Endothelial cell (in vitro differentiated cells): ENCODE measurements at places on chromosomes 4 and X.

DNA sequence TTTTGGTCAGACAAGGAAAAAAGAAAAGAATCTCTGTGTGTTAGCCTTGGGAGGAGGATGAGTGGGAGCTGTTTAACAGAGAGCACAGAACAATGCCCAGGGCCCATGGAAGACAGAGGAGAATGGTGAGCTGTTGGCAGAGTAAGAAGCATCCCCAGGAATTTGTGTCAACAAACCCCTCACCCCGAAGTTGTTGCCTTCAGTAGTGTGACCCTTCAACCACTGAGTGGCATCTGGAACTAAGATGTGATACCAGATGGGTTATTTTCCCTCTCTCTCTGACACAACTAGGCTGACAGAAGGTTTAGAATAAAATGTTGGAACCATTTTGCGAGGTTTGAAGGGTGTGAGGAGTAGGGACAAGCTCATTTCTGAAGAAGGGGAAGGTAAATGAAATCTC is 25.1 kb downstream of the IGSF1 start:
- no peak for DNase-seq

GRCh38 chr4:92646826-92647225 is 343.1 kb downstream of the GRID2 start:
- DNase-seq = no peak

GRCh38 chr4:152500800-152501434 is 35.0 kb downstream of the FBXW7 start:
- DNase-seq = peak; percentile 68

DNA sequence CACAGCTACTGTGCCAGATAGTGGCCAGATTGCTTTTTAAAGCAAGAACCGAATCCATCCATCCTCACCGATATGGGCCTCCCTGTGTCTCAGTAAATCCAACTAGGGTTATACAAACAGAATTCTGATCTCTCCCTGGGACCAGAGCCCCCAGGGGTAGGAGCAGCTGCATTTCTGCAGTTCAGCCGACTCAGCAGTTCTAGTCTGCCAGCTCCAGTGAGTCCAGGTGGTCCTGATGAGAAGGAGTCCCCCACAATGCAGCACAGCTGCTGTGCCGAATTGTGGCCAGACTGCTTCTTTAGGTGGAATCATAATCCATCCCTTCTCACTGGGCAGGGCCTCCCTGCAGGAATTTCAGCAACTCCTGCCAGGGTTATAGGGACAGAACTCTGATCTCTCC is 532.9 kb downstream of the ACTRT1 start:
- no peak for DNase-seq

DNA sequence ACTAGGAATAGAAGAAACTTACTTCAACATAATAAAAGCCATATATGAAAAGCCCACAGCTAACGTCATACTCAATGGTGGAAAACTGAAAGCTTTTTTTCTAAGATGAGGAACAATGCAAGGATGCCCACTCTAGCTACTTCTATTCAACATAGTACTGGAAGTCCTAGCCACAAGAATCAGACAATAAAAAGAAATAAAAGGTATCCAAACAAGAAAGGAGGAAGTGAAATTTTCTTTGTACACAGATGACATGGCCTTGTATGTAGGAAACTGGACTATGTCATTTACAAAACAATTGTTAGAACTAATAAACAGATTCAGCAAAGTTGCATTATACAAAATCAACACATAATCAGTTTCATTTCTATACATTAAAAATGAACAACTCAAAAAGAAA is 25.5 kb upstream of the NXT2 start:
- no peak for DNase-seq

GRCh38 chr4:181971973-181972372 is 271.2 kb upstream of the TENM3 start:
- no peak for DNase-seq

- DNase-seq = peak; percentile 72
Observed at GRCh38 chrX:119887721-119888425, 7.8 kb upstream of the AKAP14 start.

DNA sequence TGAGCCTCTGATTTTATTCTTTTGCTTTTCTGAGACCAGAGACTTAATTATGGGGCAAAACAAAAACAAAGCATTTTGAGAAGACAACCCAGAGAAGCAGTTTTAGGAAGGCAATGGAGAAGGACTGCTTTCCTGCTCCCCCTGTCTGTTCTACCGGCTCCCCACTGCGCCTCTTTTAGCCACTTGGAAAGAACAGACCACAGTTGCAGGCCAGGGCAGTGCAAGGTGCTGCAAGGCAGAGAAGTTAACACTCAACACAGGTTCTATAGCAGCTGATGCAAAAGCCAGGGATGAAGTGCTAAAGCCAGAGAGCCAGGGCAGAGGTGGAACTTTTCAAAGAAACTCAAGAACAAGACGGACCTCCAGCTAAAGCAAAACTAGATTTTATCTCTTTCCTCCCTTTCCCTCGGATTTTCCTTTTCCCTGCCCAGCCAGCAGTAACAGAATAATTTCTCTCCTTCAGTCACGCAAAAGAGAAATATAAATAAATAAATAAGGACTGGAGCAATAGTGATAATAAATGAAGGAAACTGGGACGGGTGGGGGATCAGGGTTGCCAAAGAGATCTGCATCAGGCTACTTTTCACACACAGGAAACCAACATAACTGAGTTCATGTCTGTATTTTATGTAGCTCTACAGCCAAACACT is 10.4 kb downstream of the SH3RF1 start:
- no peak for DNase-seq

DNA sequence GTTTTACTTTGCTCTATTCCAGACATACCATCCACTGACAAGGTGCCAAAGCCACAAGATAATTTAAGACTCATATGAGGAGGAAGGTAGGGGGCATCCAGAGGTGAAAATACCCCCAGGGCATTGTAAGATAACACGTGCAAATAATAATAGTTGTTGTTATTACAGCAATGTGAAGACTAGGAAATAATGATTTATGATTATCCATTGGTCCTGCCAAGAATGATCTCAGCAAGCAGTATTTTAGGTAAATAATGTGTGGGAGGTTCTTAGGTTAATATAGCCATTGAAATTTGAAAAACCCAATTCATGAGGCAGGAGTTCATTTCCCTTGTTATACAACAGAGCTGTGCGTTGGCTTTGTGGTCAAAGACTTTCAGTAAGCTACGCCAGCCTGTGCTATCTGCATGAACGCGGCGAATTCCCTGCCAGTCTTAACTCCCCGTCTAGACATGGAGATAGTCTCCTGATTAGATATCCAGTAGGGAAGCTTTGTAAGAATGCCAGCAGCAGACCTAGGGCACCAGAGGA is 47.2 kb upstream of the MXRA5 start:
- no peak for DNase-seq

DNA sequence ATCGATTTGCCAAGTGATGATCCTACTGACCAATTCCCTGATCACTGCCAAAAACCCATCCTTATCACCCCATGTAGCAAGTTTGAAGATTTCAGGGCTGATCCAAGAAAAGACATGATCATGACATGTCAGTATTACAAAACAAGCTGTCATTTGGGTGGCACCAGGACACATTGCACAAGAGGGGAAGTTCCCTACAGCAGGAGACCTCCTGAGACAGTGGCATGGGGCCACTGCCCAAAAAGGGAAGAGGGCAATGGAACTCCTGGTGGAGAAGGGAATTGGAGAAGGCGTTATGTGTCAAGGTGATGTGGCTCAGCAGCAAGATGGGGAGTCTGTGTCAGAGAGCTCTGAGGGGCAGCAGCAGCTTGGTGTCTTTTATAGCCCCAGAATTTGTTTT is 43.4 kb downstream of the ZNF182 start:
- no peak for DNase-seq

- no peak for DNase-seq
Observed at GRCh38 chr4:88514557-88515511, 8.7 kb downstream of the PYURF start.

DNA sequence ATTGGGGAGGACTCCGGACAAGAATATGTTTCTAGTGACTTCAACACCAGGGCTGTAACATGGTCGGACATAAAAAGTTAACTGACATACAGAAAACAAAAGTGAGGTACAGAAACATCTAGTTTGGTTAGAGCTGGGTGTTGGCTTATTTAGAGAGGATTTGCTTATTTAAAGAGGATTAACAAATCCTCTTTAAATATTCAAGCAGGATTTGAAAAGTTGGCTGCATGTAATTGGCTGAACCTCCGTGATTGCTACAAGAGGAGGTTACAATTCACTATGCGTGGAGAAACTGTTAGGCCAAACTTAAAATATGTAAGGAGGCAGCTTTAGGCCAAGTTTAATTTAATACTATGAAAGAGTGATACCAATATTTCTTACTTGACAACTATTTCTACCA is 2707.4 kb downstream of the ARAP2 start:
- no peak for DNase-seq

GRCh38 chrX:108699368-108699767 is 37.0 kb downstream of the IRS4 start:
- DNase-seq = no peak

DNA sequence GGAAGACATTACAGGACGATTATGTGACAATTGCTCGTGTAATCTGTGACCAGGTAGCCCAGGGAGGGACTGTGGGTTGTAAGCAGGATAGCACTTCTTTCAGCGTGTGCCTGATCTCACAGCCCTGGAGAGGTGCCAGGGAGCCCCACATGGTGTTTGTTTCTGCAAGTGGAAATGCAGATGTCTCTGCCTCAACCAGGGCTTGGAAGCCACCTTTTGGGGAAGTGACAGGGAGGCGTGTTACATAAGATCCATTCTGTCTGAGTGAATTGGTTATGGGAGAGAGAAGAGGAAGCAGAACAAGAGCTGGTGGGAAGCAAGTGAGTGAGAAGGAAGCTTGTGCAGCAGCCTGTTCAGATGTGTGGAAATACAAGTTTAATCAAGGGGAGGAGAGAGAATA is 104.5 kb upstream of the GATB start:
- no peak for DNase-seq

DNA sequence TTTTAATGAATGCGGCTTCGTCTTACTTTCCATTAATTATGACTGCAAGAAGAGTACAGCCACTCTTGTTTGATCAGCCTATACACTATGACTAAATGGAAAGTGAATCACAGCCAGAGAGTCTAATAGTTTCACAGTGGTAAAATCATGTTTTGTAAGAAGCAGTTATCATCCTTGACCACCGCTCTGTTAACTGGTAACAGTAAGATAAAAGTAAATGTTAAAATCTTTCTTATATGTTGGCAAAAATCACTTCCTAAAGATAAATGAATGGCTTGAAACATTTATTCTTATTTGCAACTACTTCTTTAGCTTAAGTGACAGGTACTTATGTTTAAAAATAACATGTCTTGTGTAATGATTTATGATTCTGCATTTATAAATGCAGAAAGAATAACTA is 13.2 kb downstream of the GALNT7 start:
- no peak for DNase-seq

DNA sequence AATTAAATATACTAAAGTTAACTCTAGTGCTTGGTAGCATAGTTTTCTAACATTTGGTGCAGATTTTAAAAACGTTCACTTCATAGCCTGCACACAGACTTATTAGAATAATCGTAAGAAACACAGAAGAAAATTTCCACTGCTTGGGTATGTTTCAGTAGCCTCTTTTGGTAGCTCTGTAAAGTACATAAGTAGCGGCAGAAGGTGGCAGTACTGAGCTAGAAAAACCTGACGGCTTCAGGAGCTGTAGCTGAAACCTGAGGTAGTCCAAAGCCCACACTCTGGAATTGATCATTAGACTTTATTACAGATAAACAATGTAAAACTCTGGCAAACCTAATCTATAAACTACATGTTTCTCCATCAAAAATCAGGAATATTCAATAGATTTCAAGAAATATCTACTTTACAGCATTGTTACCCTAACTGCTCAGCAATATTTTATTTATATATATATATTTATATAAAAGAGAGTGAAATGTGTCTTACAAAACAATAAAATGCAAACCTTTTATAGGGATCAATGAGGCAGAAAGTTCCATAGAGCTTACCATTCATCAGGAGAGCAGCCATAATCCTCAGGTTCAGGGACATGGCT is 88.2 kb downstream of the ATP8A1 start:
- peak; percentile 75 for DNase-seq

GRCh38 chrX:45508454-45508853 is 307.8 kb upstream of the DIPK2B start:
- no peak for DNase-seq
